Keratinocyte (primary cell): ENCODE measurements at places on chromosomes 1 and 21. TPM values are rescaled to one million over a fixed set of nuclear protein-coding genes. Genes with fewer than 3 reads are reported as not detected.

CGN gene
- polyA plus RNA-seq, result 2.0 to 4.1 TPM (median 2.9 TPM) in 3 replicates

DNA sequence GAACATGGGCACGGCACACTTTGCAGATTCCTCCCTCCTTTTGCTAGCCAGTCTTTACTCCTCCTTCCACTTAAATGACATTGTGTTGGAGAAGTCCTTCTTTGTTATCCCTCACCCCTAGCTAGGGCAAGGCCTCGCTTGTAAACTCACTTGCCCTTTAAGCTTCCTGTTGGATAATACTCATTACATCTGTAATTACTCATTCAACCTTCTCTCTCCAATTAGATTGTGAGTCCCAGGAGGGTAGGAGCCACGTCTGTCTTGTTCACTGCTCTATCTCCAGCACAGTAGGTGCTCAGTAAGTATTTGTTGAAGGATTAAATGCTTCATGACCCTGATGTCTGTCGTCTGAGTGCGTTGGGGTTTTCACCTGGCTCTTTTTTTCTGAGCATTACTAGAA, 98.7 kb upstream of the USP24 start:
- no peaks in the 10 kb centered on the region for H3K36me3 ChIP-seq
- H3K4me1 ChIP-seq, result peaks cover 12% of the 10 kb centered on the region
- no peak overlapping the region for H3K4me3 ChIP-seq
- no peak overlapping the region for H3K27ac ChIP-seq
- no peak for DNase-seq

GRCh38 chr1:14944471-14944985, 209.0 kb upstream of the TMEM51 start:
- peaks cover 39% of the 10 kb centered on the region for H3K4me1 ChIP-seq
- DNase-seq, result no peak
- H3K36me3 ChIP-seq, result peaks cover 4% of the 10 kb centered on the region
- H3K27me3 ChIP-seq, result no peaks in the 10 kb centered on the region
- H3K4me3 ChIP-seq, result no peak overlapping the region

- peaks cover 7% of the 10 kb centered on the region for H3K4me1 ChIP-seq
- no peak for DNase-seq
- no peak overlapping the region for H3K27ac ChIP-seq
- H3K4me3 ChIP-seq, result no peak overlapping the region
- H3K36me3 ChIP-seq, result no peaks in the 10 kb centered on the region
These were observed 92.8 kb downstream of the SEC16B start for GRCh38 chr1:177877086-177877485.

GRCh38 chr1:6899621-6900020, 114.4 kb downstream of the CAMTA1 start:
- DNase-seq, result no peak
- H3K36me3 ChIP-seq, result no peaks in the 10 kb centered on the region
- H3K27ac ChIP-seq, result no peak overlapping the region
- H3K4me3 ChIP-seq, result no peak overlapping the region

DNA sequence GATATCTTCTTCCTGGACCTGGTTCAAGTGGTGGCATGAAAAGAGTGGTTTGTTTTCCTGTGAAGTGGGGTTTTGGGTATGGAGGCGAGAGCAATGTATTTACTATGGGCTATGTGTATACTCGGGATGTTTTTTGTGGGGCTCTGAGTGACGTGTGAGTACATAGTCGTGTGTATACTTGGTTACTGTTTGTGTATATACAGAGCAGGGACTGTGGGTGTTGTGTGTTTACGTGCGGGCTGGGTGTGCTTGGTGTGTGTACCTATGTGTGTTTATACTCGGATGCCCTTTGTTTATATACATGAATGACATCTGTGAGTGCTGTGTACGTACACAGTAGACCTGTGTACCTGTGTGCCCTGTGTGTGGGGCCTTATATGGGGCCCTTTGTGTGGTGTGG, 50.0 kb downstream of the YARS1 start:
- peaks cover 8% of the 10 kb centered on the region for H3K36me3 ChIP-seq
- H3K27me3 ChIP-seq, result no peaks in the 10 kb centered on the region
- H3K27ac ChIP-seq, result peak overlapping the region; percentile 40
- no peak overlapping the region for H3K4me3 ChIP-seq
- H3K4me1 ChIP-seq, result peaks cover 58% of the 10 kb centered on the region

TMPRSS15 gene
- polyA plus RNA-seq, result not detected in 3 replicates

MYOG gene
- not detected in 3 replicates for polyA plus RNA-seq

DNA sequence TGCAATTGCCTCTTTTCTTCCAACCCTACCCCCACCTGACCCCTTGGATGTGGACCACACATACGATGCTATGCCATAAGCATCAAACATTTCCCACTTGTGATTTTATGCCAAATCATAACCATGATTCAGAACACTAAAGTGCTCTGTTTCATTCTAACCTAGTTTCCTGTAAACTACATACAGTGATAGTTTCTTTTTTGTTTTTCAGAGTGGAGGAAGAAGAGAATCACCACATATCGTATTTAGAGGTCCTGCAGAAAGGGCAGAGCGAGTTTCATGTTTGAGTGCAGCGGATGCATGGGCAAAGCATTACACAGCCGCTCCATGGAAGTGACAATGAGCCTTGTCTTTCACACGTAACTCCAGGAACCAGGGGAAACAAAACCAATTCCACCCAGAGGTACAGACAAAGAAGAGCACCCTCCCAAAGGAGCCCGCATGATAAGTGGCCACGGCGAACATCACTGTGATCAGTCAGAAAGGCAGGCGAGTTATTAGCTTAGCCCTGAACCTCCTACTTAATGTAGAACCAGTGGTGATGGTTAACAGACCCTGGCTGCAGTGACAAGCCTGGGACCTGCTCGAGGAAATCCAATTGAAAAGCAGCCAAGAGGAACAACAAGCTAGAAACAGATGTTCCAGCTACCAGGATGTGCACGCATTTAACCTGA, 64.0 kb upstream of the ZNF281 start:
- no peak overlapping the region for H3K27ac ChIP-seq
- peaks cover 10% of the 10 kb centered on the region for H3K4me1 ChIP-seq

DNA sequence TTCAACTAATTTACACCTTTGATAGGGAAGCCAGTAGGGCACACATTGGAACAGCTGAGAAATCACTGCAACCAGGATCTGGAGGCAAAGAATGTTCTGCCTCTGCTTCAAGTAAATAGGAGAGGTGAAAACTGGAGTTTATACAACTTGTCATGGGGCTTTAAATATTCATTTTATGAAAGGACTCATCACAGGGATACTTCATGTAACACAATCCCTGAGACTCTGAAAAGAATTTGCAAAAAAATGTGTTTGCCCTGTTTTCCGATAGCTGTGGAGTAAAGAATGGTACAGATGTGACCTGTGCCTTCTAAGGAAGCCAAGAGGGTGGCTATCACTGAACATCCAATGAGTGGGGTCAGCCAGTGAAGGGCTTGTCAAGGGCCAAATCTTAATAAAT, 152.0 kb downstream of the LMX1A start:
- DNase-seq, result no peak
- no peak overlapping the region for H3K4me3 ChIP-seq
- H3K27ac ChIP-seq, result no peak overlapping the region
- H3K4me1 ChIP-seq, result no peaks in the 10 kb centered on the region

DNA sequence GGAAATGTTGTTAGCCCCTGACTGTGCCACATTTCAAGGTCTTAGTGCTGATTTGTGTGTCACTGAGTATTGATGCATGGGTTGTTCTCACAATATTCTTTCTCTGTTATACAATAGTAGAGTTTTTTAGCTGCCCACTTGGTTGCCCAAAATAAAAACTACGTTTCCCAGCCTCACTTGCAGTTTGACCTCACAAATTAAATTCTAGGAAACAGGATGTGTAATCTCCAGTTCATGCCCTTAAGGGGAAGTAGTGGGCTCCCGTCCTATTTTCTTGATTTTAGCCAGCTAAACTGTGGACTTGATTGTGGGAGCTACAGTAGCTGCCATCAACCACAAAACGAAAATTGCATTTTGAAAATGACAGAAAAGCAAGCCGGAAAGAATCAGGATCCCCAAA, 27.3 kb upstream of the LAMC1 start:
- no peak overlapping the region for H3K27ac ChIP-seq
- H3K4me3 ChIP-seq, result no peak overlapping the region
- peaks cover 13% of the 10 kb centered on the region for H3K4me1 ChIP-seq
- H3K27me3 ChIP-seq, result no peaks in the 10 kb centered on the region
- DNase-seq, result no peak
- H3K36me3 ChIP-seq, result no peaks in the 10 kb centered on the region

DNA sequence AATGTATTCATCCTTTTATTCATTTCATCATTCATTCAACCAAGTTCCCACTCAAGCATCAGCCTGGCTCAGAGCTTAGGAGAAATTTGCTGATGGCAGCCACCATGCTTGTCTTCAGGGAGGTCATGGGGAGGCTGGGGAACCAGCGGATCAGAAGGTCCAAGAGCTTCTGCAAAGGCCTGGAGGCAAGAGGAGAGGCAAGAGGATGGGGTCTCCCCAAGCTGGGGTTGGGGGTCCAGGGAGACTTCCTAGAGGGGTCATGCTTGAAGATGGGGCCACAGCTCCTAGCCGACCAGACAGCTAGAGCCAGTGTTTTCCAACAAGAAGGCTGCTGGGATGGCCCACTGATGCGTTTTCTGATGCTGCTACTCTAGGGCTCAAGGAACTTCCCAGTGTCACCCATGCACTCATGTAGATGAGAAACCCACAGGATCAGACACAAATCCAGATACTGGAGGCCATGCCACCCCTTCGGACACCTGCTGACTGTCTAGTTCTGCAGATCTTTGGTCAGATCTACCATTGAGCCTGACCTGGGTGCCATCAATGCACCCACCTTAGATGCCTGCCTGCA, 315.2 kb downstream of the AJAP1 start:
- no peaks in the 10 kb centered on the region for H3K4me1 ChIP-seq
- no peak for DNase-seq
- H3K27ac ChIP-seq, result no peak overlapping the region

KCNK1 gene
- polyA plus RNA-seq, result 14.0 to 17.5 TPM (median 17.3 TPM) in 3 replicates

GRIK3 gene
- not detected in 3 replicates for polyA plus RNA-seq

OR2T29 gene
- polyA plus RNA-seq, result not detected in 3 replicates

CDK11A gene
- 3.5 to 5.3 TPM (median 3.9 TPM) in 3 replicates for polyA plus RNA-seq

DNA sequence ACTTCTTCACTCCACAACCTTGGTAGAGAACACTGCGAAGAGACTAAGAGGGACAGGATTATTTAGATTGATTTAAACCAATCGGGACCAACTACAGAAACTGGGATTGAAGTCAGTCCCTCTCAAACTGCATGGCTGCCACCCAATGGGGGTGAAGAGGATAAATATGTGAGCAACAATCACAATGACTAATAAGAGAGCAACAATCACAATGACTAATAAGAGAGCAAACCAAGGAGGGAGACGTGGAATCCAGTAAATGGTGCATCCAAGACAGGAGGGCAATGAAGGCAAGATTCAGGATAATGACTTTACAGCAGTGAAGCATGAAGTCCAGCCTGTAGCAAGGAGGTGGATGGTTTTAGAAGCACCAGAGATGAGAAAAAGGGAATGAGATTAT, 322.8 kb downstream of the TTLL7 start:
- no peak for DNase-seq
- no peak overlapping the region for H3K4me3 ChIP-seq
- no peak overlapping the region for H3K27ac ChIP-seq
- H3K4me1 ChIP-seq, result no peaks in the 10 kb centered on the region
- H3K27me3 ChIP-seq, result no peaks in the 10 kb centered on the region

KLF17 gene
- 0.03 TPM in 1 of 3 replicates, not detected in the others for polyA plus RNA-seq

KRTAP10-1 gene
- polyA plus RNA-seq, result not detected in 3 replicates

TNNT2 gene
- polyA plus RNA-seq, result 0.61 to 2.3 TPM (median 1.4 TPM) in 3 replicates

DNA sequence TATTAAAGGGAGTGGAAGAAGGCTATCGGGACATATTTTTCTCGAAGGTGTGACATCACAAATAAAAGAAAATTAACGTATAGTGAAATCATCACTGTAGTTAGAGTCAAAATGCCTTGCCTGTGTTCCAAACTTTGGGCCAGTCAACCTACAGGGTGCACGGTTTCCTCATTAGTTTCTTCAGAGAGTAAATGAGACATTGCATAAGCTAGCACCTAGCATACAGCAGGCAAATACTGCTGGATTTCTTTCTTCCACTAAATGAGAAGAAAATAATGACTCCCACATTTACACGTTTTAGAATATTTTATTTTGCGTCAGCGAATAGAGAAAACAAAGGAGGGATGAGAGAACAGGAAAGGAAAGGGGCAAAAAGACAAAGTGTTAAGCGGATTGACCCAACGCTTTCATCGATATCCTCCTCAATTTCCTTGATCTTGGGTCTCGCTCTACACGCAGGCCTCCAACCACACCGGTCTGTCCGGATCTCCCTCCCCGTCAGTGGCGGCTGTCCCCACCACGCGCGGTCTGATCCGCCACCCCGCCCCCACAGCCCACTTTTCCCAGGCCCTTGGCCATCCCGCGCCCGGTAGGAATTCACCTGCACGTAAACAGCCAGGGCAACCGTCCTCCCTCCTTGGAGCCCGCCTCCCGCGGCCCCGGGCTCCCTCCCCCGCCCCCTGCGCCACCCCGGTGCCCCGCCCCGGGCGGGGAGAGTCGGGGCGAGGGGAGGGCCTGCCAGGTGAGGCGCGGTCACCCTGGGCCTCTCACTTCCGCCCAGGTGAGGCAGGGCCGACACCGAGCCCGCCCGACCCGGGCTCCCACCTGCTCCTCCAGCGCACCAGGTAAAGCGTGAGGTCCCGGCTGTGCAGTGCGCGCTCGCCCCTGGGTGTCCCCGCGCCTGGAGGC, at the start of gene PATJ:
Gene PATJ, plus strand, starts transcription at position 770 of the 909 bp plus-strand sequence. CDS start 20,413 bp downstream, outside the sequence.
- peak within 1 kb of the TSS; percentile 94 for H3K27ac ChIP-seq
- no peaks in the 10 kb centered on the region for H3K36me3 ChIP-seq
- H3K4me1 ChIP-seq, result peaks cover 25% of the 10 kb centered on the region
- peak within 1 kb of the TSS; percentile 94 for H3K4me3 ChIP-seq
- no peaks in the 10 kb centered on the region for H3K27me3 ChIP-seq
